ENCODE measurements at places on chromosomes 12 and 14. TPM values are rescaled to one million over a fixed set of nuclear protein-coding genes. Genes with fewer than 3 reads are reported as not detected.

DNA sequence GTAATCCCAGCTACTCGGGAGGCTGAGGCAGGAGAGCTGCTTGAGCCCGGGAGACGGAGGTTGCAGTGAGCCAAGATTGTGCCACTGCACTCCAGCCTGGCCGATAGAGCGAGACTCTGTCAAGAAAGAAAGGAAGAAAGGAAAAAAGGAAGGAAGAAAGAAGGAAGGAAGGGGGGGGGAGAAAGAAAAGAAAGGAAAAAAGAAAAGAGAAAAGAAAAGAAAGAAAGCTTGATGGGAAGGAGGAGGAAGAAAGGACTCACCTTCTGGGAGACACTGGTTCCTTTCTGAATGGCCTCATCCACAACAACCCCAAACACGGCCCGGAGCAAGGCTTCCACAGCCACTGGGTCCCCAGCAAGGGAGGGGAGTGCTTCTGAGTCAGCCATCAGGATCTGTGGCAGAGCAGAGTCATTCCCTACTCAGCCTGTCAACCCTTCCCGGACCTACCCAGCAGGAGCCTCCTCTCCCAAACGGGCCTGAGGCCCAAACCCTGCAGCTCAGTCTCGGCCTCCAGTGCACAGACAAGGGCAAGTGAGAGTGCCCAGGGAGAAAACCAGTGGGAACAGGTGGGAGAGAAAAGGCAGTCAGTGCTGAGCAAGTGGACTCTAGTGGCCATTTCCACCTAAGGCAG, 7.3 kb upstream of the ZNF740 start:
- H3K4me1 ChIP-seq = no peaks in the 10 kb centered on the region
- H3K36me3 ChIP-seq = peaks cover 15% of the 10 kb centered on the region
- H3K4me3 ChIP-seq = no peak overlapping the region
- no peak overlapping the region for H3K27ac ChIP-seq

GRCh38 chr12:3538466-3539030, 47.5 kb downstream of the PRMT8 start:
- no peak overlapping the region for H3K4me3 ChIP-seq
- DNase-seq = no peak
- H3K36me3 ChIP-seq = no peaks in the 10 kb centered on the region

DNA sequence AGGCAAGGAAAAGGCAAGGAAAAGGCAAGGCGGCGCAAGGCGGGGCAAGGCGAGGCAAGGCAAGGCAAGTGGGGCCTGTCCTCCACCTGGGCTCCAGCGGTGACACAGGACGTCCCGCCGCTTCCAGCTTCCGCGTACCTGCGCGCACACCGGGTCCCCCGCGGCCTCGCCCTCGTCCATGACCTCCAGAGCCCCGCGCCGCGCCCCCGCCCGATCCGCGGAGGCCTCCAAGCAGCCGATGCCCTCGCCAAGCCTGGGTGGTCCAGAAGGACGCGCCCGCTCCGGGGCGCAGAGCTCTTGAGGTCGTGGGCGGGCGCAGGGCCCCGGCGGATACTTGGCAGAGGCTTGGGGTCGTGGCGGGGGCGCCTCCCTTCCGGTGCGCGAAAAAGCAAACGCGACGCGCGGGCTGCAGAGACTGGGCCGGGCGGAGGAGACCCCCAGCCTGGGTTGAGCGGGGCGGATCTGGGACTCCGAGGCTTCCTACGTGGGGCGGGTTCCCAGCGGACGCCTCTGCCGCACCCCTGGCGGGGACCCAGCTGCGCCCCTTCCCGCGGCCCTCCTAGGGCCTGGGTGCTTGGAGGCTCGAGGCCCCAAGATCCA, 60.8 kb upstream of the EIF5 start:
- DNase-seq = no peak
- peak overlapping the region; percentile 42 for H3K4me3 ChIP-seq
- peaks cover 53% of the 10 kb centered on the region for H3K27me3 ChIP-seq
- H3K4me1 ChIP-seq = peaks cover 6% of the 10 kb centered on the region

DNA sequence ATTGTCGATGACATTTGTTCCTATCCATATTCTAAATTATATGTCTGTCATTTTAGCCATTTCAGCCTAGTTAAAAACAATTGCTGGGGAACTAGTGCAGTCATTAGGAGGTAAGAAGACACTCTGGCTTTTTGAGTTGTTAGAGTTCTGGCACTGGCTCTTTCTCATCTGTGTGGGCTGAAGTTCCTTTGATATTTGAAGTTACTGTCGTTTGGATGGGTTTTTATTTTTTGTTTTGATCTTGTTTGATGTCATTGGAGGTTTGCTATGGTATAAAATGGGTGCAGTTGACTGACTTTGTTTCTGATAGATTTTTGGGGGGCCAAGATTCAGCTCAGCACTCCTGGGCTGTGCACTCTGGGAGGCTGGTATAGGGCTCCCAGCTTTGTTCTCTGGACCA, 20.7 kb upstream of the CD69 start:
- H3K27ac ChIP-seq = no peak overlapping the region
- H3K4me1 ChIP-seq = no peaks in the 10 kb centered on the region
- no peaks in the 10 kb centered on the region for H3K36me3 ChIP-seq
- DNase-seq = no peak
- H3K27me3 ChIP-seq = no peaks in the 10 kb centered on the region

DNA sequence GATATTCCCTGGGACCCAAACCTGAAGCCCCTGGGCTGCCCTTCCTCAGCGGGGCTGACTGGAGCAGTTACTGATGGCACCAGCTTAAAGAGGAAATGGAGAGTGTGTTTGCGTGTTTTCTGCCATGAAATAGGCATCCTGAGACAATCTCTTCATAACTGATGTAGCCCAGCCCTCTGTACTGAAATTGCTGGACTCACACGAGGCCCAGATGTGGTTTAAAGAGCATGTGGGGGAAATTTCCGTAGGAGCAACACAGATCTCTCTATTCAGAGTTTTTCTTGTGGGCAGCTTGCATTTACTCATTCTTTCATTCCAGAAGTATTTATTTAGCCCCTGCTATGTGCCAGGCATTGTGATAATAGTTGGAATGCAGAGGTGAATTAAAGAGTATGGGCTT, 782.1 kb upstream of the TBX3 start:
- H3K27ac ChIP-seq = no peak overlapping the region
- H3K36me3 ChIP-seq = no peaks in the 10 kb centered on the region
- H3K27me3 ChIP-seq = no peaks in the 10 kb centered on the region

DNA sequence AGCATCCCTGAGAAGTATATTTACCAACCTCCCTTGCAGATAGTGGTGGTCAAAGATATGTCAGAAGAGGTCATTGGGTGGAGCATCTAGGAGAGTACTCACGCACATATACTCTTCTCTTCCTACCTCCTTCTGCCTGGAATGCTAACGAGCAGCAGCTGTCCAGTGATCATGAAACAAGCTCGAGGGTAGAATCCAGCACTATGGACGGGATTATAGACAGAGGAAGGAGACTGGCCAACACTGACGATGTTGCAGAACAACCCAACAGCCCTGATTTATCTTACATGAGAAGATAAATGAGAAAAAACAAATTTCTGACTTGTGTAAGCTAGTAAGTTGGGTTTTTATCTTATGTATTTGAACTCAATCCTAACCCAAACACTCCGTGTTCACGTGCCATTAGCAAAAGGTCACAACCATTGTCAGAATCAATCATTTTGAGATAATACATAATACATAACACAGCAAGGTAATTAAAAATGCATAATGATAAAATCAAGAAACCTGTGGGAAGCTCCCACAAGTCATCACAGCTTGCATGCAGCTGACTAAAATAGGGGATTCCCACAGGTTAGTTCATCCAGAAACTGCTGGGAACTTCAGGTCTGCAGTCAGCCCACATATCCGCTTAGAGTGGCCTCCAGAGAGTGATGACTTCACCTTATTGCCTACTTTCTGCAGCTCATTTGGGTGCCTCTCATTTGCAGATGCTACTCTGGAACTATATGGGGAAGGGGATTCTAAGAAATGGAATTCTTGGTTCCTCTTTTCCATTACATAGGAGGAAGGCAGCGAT, 36.3 kb upstream of the STK38L start:
- no peak overlapping the region for H3K27ac ChIP-seq
- H3K4me3 ChIP-seq = no peak overlapping the region
- no peaks in the 10 kb centered on the region for H3K36me3 ChIP-seq
- no peaks in the 10 kb centered on the region for H3K4me1 ChIP-seq

GRCh38 chr12:6288235-6288634, 22.2 kb upstream of the PLEKHG6 start:
- DNase-seq = no peak
- H3K27me3 ChIP-seq = no peaks in the 10 kb centered on the region
- no peaks in the 10 kb centered on the region for H3K36me3 ChIP-seq
- H3K4me1 ChIP-seq = no peaks in the 10 kb centered on the region
- no peak overlapping the region for H3K4me3 ChIP-seq

The NGB gene
- total RNA-seq = not detected

DNA sequence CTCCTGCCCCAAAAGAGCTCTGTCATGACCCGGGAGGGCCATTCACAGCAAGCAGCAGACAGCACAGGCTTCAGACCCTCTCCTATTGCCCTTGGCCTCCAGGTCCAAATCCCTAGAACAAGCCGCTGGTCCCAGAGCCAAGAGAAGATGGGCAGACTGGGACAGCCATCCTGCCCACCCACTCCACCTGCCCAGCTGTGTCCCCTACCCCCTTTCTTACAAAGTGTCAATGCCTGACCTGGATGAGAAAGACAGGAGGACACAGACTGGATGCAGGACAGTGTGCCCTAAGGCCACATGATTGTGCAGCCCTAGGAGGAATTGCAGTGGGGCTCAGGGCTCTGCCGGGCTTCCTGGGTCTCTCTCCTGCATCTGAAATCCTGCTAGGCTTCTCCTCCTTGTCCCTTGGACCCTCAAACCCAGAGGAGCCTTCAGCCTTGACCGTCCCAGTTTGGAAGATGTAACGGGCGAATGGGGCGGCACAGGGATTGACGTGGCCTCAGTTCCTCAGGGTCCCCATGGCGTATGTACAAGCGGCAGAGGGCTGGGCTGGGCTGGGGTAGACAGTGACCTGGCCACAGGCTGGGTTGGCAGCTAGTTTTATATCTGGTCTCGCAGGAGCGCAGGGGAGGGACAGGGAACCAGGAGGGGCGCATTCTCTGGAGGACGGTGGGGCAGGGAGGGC, 27.1 kb upstream of the BCDIN3D start:
- no peak overlapping the region for H3K4me3 ChIP-seq
- no peaks in the 10 kb centered on the region for H3K36me3 ChIP-seq
- peak; percentile 50 for DNase-seq
- peaks cover 28% of the 10 kb centered on the region for H3K4me1 ChIP-seq

The RPS6KA5 gene
- total RNA-seq = 8.0 TPM

The SLC38A4 gene
- total RNA-seq = 1.9 TPM

The KRT3 gene
- not detected for total RNA-seq

The SART3 gene
- 44.8 TPM for total RNA-seq

DNA sequence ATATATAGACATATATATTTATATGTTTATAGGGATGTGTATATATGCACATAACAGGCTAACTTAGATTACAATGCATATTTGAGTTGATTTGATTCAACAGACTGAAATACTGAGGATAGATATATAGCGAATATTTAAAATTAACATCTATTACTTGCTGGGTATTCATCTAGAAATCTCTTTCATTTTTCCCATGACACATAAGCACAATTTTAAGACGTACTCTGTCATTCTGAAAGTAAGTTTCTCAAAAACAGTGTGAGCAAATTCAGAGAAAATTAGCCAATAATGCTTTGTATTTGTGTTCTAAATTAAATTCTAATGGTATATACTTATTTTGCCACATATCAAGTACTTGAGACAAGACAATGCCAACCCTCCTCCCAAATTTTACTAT, 907.5 kb upstream of the MDGA2 start:
- no peaks in the 10 kb centered on the region for H3K36me3 ChIP-seq
- DNase-seq = no peak
- H3K4me1 ChIP-seq = no peaks in the 10 kb centered on the region
- H3K27ac ChIP-seq = no peak overlapping the region
- no peaks in the 10 kb centered on the region for H3K27me3 ChIP-seq

The IAPP gene
- total RNA-seq = not detected

DNA sequence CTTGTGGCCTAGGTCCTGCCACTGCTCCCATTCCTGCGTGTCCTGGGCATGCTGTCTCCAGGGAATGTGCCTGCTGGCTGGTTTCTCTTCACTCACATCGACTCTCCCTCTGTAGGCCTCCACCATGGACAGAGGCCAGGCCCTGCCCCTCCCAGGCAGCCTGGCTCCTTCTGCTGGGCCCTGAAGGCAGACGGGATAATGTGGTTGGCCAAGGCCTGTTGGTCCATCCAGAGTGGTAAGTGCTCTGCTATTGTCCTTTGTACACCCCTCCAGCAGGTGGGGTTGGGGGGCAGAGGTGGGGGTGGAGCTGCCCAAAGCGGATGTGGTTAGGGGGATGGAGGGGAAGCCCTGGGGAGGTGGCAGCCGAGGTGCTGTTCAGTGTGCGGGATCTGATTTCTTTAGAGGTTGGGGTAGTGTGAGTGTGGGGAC, 9.5 kb upstream of the NR4A1 start:
- peaks cover 44% of the 10 kb centered on the region for H3K4me1 ChIP-seq
- H3K27ac ChIP-seq = no peak overlapping the region
- no peaks in the 10 kb centered on the region for H3K36me3 ChIP-seq
- H3K4me3 ChIP-seq = no peak overlapping the region
- no peaks in the 10 kb centered on the region for H3K27me3 ChIP-seq

- no peaks in the 10 kb centered on the region for H3K36me3 ChIP-seq
- H3K4me1 ChIP-seq = peaks cover 12% of the 10 kb centered on the region
- no peak for DNase-seq
- H3K4me3 ChIP-seq = no peak overlapping the region
- H3K27ac ChIP-seq = no peak overlapping the region
Observed at GRCh38 chr14:90968025-90968424, 92.4 kb downstream of the RPS6KA5 start.

The SIX6 gene
- total RNA-seq = not detected

- H3K4me3 ChIP-seq = no peak overlapping the region
- no peaks in the 10 kb centered on the region for H3K4me1 ChIP-seq
- no peaks in the 10 kb centered on the region for H3K27me3 ChIP-seq
- H3K36me3 ChIP-seq = no peaks in the 10 kb centered on the region
Observed at GRCh38 chr12:74491374-74491773, 46.3 kb upstream of the ATXN7L3B start.

The TTC6 gene
- 7.9 TPM for total RNA-seq

DNA sequence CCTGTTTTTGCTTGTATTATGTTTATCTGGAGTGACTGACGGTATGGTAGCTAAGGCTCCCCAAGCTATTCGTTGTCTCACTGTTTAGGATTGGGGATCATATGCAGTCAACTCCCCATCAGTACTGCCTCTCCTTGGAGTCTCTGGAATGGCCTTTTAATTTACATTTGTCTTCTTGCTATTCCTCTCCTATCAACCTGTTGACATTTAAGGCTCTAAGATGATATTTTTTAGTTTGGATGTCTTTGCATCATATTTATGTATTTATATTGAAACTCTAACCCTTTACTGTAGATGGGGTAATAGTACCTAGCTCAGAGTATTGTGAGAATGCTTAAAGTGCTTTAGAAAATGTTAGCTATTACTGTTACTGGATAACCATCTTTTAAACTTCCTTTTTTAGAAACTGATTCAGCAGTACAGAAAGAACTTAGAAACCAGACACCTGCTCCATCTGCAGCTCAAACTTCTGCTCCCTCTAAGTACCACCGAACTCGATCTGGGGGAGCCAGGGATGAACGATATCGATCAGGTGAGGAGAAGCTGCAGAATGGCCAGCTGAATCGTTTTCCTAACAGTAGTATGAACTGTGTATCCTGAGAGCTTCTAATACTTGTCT, 123.5 kb upstream of the ATF1 start:
- DNase-seq = no peak
- no peak overlapping the region for H3K27ac ChIP-seq
- H3K36me3 ChIP-seq = peaks cover 14% of the 10 kb centered on the region
- no peaks in the 10 kb centered on the region for H3K27me3 ChIP-seq
